ENCODE measurements at places on chromosomes 1 and 21.

- no peak for DNase-seq
Observed at GRCh38 chr21:33514229-33514628, 22.7 kb upstream of the DNAJC28 start.

DNA sequence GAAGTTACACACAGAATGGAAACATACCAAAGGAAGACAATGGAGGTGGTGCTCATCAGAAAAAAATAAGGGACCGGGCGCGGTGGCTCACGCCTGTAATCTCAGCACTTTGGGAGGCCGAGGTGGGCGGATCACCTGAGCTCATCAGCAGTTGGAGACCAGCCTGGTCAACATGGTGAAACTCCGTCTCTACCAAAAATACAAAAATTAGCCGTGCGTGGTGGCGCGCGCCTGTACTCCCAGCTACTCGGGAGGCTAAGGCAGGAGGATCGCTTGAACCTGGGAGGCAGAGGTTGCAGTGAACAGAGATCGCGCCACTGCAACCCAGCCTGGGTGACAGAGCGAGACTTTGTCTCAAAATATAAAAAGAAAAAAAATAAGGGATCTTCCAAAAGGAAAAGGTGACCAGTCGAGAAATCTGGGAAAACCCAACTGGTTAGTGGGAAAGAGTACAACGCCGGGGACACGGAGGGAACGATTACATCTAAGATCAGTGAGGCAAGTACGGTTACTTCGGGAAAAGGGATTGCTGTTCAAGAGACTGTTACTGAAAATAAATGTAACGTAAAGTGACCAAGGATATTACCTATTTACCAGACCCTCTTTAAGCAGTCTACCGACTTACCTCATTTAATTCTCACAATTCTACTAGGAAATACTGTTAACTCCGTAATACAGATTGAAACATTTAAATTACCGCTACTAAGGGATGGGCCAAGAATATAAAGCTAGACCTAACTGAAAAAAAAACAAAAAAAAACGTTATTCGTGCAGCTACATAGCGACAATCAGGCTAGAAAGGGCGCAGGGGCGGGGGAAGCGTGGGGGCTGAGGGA lies 822 bp downstream of the CCT3 start:
- no peak for DNase-seq

DNA sequence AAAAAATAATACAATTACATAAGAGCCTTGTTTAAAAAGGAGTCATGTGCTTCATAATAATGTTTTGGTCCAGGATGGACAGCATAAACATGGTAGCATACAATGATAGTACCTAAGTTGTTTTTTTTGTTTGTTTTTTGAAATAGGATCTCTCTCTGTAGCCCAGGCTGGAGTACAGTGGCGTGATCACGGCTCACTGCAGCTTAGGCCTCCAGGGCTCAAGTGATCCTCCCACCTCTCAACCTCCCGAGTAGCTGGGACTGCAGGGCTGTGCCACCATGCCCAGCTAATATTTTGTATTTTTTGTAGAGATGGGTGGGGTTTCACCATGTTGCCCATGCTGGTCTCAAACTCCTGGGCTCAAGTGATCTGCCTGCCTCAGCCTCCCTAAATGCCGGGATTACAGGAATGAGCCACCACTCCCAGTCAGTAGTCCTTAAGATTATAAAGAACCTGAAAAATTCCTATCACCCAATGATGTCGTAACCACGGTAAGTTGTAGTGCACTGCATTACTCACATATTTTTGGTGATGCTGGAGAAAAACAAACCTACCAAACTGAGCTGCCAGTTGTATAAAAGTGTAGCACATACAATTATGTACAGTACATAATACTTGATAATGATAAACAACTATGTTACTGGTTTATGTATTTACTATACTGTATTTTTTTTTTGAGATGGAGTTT lies 22.4 kb upstream of the RCOR3 start:
- DNase-seq, result no peak

- DNase-seq, result no peak
Observed at GRCh38 chr1:24426744-24427544, 11.3 kb downstream of the NIPAL3 start.

DNA sequence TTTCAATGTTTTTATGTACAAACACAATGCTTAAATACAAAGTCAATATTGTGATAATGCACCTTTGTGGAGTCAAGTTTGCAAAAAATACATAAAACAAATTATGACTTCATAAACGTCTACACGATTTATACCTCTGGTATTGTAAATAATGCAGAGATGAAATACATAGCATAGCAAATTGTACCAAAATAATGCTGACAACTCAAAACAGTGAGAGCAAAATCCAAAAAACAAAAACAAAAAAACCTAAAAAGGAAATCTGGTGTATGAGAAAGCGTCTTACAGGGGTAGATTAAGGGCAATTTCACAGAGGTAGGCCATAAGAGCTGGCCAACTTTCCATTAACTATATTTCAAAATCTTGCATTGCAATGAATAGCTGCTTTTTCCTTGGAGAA lies 161.5 kb upstream of the LRRC7 start:
- no peak for DNase-seq

GRCh38 chr1:17984583-17984982 lies 123.0 kb upstream of the IGSF21 start:
- no peak for DNase-seq

DNA sequence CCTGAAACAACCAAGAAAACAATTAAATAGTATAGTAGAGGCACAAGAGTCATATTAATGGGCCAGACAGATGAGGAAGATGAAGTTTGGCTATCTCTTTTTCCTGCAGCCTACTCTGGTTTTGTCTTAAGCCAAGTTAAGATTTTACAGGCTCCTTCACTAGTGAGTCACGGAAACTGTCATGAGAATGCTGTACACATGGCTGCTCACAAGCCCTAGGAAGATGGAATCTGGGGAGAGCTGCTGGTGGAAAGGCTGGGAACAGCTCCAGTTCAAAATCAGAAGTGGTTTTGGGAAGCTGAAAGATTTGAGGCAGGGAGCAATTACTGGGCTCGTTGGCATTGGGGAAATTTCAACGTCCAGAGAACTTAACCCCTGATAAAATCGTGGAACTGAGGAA lies 46.4 kb upstream of the S1PR1 start:
- DNase-seq, result no peak

DNA sequence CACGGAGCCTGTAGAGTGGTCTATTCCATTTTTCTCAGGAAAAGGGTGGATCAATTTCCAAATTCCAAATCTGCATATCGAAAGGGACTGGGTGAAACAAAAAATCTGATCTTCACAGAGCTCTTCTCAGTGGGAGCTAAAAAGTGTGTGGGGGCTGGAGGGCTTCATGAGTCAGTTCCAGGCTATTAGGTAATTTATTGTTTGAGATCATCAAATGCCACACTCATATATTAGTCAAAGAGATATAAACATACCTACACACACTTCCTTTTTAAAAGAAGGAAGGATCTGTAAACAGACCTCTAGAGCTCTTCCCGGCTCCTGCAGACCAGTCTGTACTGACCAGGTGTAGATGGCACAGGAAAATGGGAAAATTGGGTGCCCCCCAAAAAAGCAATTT lies 175.4 kb downstream of the ZBTB18 start:
- no peak for DNase-seq

DNA sequence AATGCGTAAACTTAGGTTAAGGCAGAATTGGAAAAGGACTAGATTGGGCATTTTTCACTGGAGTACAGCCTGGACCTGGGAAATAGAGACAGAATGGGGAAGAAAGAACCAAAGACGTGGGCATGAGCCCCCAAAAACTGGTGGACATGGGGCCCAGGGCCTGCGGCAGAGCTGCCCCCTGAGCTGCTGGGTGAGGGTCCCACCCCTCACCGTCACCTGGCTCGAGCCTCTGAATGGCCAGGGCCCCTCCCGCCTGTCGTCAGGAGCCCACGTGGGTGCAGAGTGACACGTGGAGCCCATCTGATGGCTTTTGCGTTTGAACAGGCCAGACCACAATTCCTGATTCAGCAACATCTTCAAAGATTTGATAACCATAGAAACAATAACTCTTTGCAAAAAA lies 360.9 kb upstream of the VAMP3 start:
- no peak for DNase-seq

- DNase-seq, result no peak
Observed at GRCh38 chr1:101235696-101236515, 913 bp upstream of the S1PR1 start.

GRCh38 chr1:25802915-25803314 lies 2.9 kb downstream of the SELENON start:
- no peak for DNase-seq

DNA sequence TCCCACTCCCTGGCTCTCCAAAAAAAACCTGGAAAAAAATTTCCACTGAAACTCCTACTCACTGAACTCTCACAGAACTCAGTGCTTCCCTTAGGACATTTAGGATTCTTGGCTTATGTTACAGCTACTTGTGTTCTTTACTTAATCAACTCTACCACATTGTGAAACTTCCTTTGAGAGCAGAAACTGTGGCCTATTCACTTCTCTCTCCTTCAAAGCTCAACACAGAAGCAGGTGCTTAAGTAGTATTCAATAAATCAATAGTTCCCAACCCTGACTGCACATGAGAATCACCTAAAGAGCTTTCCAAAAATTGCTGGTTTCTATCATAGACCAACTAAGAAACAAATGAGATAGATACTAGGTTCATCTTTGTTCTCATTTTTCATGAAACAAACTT lies 67.9 kb upstream of the DMRTA2 start:
- no peak for DNase-seq

GRCh38 chr1:60052601-60053000 lies 21.0 kb downstream of the C1orf87 start:
- no peak for DNase-seq

- no peak for DNase-seq
Observed at GRCh38 chr21:31143036-31143435, 104.8 kb upstream of the KRTAP19-8 start.

- no peak for DNase-seq
Observed at GRCh38 chr1:228544921-228545591, 57.9 kb downstream of the RNF187 start.

GRCh38 chr1:239718571-239718970 lies 332.2 kb downstream of the CHRM3 start:
- no peak for DNase-seq

DNA sequence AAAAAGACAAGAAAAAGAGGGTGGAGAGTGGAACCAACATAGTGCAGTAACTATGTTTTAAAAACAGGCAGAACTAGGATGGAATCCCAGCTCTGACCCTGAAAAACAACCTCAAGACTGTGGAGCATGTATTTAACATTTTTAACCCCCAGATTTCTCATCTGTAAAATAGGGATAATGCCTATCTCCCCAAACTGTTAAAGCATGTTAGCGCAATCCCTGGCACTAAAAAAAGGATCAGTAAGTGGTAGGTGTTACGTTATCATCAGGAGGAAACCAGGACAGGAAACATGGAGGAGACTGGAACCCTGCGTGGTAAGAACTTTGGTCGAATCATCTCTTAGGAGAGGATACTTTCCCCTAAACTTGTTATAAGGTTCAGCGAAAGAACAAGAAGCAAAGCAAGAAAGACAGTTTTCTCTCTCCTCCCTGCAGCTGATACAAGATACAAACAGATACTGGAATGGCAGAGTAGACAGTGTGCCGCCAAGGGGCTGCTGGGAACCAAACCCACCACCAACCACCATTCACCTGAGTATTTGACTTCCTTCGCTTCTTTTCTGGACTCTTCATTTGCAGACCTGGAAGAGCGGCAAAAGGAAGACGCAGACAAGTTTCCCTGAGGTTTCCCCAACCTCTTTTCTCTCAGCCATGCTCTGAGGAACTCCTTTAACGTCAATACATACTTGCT lies 991 bp downstream of the PYGO2 start:
- DNase-seq, result no peak

DNA sequence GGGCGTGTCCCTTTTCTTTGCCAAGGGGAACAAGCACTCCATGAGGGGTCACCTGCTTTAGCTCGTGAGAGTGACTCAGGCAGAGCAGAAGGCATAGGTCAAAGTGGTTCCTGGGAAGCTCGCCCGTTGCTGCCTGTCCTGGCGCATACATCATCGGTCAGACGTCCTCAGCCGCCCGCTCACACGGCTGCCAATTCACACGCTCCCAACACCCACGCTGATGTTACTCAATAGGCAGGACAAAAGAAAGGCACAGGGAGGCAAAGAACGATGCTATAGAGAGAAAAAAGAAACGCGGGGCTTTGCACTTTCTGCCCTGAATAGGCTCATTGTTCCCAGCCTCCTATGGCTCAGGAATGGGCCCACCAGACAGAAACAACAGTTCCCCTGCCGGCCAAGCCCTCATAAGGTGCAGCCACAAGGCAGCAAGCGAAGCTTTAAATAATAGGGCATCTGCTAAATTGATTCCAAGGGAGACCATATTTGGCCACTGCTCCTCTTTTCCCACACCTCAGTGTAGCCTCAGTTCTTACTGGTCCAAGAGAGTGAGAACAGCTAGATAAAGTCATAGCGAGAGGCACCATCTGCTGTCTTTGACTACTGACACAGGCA lies 38.7 kb downstream of the VTCN1 start:
- DNase-seq, result no peak

- DNase-seq, result no peak
Observed at GRCh38 chr1:30688920-30689794, 34.2 kb downstream of the MATN1 start.
